ENCODE measurements at places on chromosomes 12 and 14.

GRCh38 chr14:100606687-100607610 lies 19.7 kb upstream of the BEGAIN start:
- peak; percentile 11 for DNase-seq

DNA sequence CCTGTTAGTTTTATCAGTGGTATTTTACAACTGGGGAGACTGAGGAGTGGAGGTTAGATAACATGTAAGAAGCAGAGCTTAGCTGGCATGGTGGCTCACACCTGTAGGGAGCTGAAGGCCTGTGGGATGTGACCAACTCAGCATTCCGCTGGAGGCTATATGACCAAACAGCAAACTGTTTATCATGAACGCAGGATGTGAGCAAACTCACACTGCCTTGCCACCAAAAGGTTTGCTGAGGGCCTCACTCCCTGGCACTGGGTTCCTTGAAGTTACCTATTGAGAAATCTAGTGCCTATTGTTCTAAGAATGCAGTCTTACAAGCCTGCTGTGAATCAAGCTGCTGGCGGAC lies 23.4 kb downstream of the JKAMP start:
- DNase-seq = no peak

DNA sequence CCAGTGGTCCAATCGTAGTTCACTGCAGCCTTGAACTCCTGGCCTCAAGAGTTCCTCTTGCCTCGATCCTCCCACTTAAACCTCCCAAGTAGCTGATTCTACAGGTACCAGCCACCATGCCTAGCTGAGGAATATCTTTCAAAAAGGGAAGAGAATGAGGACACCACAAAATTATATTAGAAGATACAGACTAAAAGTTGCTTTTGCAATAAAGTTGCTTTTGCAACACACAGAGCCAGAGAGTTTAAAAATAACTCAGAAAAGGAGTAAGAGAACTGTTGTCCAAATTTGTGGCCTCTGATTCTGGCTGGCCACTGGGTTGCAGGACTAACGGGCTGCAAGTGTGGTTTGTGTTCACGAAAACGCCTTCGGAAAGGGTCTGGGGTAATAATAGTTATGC lies 19.8 kb downstream of the TMEM253 start:
- DNase-seq = no peak

- no peak for DNase-seq
These were observed 16.5 kb downstream of the ETNK1 start for GRCh38 chr12:22641353-22642053.

GRCh38 chr12:92696216-92696615 lies 6.6 kb upstream of the PLEKHG7 start:
- DNase-seq = no peak

- peak; percentile 65 for DNase-seq
These were observed 120.1 kb upstream of the FZD10 start for GRCh38 chr12:130041983-130042812.

DNA sequence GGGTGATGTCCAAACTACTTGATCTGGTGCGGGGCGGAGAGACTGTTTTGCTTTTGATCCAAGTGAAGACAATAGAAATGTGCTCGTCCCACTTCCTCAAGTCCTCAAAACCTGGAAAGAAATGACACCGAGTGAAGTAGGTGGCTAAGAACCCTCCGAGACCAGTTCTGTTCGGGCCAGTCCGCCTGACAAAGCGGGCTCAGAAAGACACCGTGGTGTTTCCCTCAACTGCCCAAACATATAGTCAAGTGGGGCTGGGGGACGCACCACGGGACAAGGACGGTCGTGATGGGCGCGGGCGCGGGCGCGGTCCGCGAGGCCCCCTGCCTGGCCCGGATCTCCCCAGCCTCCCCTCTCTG lies 1.6 kb downstream of the PHLDA1 start:
- DNase-seq = no peak

GRCh38 chr14:75986439-75986765 lies 839 bp downstream of the IFT43 start:
- DNase-seq = no peak

GRCh38 chr12:25156061-25156460 lies 38.9 kb downstream of the DNAI7 start:
- no peak for DNase-seq

DNA sequence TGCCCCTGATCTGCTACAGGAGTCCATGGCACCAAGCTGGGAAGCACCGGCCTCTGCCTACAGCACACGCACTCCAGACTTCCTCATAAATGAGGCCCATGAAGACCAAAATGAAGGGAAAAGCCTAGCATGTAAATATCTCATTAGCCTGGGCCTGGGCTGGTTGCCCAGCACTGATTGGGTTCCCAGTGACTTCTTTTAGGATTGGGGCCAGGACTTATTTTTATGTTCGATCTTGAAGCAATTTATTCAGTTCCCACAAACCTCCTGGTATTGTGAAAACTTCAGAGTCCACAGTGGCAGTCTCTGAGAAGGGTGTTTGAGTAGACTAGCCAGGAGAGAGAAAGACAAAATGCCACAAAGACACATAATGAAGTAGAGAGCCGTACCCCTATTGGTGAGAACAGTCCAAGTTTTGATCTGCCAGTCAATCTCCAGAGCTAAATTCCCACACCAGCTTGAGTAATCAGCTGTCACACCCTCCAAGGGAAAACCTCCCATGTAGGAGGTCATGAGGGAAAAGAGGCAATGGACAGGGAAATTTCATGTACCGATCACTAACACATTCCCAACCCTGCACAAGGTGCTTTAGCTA lies 78.2 kb downstream of the PHLDA1 start:
- DNase-seq = no peak

- DNase-seq = no peak
These were observed 311.9 kb downstream of the CACNA1C start for GRCh38 chr12:2364631-2365051.

GRCh38 chr12:86727160-86727559 lies 471.0 kb upstream of the MGAT4C start:
- DNase-seq = no peak

GRCh38 chr12:110105986-110106385 lies 18.2 kb upstream of the IFT81 start:
- no peak for DNase-seq

- DNase-seq = no peak
These were observed 263.1 kb downstream of the GRIN2B start for GRCh38 chr12:13718271-13718670.

DNA sequence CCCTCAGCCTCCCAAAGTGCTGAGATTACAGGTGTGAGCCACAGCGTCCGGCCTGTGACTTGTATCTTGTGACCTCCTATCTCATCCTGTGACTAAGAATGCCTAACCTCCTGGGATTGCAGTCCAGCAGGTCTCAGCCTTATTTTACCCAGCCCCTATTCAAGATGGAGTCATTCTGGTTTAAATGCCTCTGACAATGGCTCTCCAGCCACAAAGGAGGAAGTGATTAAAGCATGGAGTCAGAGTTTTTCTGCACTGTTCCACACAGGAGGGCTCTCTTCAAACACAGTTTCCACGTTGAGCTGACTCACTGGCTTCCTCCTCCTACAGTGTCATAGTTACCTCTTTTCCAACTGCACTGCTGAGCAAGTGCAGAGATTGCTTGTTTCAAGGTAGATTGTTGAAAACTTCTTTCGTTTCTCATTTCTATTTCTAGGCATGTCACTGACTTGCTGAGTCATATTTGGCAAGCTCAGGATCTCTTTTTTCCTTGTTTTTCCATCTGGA lies 383.8 kb downstream of the PCNX1 start:
- no peak for DNase-seq

DNA sequence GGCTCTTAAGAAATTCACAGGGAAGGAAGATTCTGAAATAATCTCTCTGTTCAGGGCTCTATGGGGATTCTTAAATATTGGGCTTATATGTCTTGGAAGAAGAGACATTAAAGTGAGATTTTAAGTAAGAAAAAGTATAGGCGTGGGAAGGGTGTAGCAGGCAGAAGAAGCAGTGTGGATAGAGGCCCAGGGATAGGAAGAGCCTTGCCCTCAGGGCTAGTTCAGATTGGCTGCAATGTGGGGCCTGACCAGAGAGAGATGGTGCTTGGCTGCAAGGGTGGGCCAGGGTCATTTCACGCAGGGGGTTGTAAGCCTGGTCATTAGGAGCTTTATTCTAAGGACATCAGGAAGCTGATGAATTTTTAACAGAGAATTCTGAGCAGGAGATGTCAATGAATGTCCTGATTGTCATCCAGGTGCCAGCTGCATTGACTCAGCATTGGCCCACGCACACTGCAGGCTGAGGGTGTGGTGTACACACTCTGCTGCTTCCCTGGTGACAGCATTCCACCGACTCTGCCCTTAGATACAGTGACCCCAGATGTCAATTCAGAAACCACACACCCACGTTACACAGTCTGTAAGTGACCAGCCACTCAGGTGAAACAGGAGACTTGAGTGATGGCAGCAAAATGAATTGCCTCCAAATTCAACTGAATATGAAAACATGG lies 582.5 kb downstream of the NRXN3 start:
- DNase-seq = no peak

GRCh38 chr14:94029265-94029664 lies 3.1 kb downstream of the OTUB2 start:
- DNase-seq = no peak

GRCh38 chr12:2373307-2373706 lies 320.5 kb downstream of the CACNA1C start:
- DNase-seq = no peak

DNA sequence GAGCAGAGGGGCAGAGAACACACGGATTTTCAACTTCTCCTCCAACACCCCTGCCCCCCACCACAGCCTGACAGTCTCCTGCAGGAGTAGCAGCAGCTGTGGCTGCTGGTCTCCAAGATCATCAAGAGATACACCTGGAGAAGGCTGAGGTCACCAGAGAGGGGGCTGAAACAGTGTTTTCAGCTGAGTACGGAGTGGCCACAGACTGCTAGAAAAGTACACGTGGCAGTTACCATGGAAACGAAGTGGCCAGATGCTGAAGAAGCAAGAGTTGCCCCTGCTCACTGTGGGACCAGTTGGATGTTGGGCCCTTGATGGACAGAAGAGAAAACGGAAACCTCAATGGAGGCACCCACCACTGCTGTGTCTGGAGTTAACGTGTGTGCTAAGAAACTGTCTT lies 4.9 kb upstream of the DIABLO start:
- no peak for DNase-seq

DNA sequence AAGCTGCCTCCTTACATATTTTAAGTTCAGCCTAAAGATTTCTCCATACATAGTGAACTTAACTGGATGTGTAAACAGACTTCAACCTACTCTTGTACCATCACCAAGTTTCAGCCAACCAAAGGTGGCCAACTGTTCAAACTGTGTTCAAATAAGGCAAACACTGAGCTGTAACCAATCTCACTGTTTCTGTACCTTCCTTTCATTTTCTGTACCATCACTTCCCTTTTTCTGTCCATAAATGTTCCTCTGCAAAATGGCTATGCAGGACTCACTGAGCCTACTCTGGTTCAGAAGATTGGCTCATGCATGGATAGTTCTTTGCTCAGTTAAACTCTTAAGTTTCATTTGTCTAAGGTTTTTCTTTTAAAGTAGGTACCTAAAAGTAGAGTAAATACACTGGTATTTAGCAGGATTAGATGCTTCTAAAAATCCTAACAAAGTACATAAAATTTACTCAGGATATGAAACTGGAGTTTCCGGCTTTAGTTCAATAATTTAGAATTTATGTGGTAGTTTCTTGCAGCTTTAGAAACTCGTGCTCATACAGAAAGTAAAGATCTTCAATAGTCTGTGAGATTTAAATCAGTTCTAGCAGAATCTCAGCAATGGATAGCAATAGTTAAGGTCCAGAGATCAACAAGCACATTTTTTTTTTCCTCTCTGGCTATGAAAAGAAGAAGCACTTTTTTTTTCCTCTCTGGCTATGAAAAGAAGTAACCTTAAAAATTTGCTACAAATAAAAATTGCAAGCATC lies 282.0 kb upstream of the PPFIA2 start:
- DNase-seq = no peak
